Gastroesophageal sphincter (tissue), 4 donors: ENCODE measurements at places on chromosomes 4 and X. TPM values are rescaled to one million over a fixed set of nuclear protein-coding genes. Genes with fewer than 3 reads are reported as not detected.

HSFX1 gene
- 1.5 TPM for total RNA-seq

GRCh38 chrX:7815166-7815805, 27.7 kb upstream of the VCX start:
- no peaks in the 10 kb centered on the region for H3K36me3 ChIP-seq
- H3K4me1 ChIP-seq, result no peaks in the 10 kb centered on the region
- no peaks in the 10 kb centered on the region for H3K27me3 ChIP-seq
- ATAC-seq, result no peak

DNA sequence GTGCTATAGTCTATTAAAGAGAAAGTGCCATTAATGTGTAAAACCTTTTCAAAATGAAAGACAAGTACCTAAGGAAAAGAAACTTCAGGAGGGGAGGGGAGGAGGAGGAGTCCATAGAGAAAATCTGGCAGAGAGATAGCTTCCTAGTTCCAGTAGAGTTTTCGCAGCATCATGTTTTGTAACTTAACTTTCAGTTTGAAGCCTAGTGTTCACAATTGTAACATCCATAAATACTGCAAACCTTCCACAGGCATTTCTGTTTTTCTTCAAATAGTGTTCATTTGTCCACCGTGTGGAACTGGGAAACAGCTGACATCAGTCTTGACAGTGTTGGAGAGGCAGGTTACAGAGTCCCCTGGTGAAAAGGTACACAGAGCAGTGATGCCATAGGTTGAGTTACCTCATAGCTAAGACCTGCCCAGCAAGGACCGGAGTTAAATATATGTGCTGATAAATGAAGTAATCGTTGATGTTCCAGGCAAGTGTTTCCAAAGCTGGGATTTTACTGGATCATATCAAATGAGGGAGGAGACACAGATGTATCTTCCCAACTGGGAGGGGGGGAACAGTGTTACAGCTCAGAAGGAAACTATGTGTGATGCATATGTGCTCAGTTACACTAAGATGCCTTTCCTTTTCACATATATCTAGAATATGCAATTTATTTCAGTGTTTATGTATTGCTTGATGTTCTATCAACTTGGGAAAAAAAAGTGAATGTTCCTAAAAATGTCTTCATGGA, 369.5 kb upstream of the FAM241A start:
- ATAC-seq, result no peak
- H3K4me3 ChIP-seq, result no peak overlapping the region
- H3K4me1 ChIP-seq, result no peaks in the 10 kb centered on the region
- H3K36me3 ChIP-seq, result no peaks in the 10 kb centered on the region
- no peaks in the 10 kb centered on the region for H3K27me3 ChIP-seq

DNA sequence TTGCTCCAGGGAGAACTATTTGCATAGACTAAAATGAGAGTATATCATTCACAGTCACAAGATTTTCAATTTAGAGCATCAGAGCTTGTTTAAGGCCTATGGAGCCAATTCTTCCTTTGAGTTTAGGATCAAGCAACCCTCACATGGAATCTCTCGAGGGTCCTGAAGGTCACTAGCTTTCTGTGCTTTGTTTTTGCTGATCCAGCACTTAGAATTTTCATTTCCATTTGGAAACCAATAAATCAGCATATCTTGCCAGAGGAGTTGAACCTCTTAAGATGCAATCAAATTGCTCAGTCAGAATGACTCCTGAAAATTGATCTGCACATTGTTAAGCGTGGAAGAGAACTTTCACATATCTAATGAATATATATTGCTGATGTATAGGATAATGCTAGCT, 1039.6 kb downstream of the PDHA2 start:
- H3K27me3 ChIP-seq, result no peaks in the 10 kb centered on the region
- ATAC-seq, result no peak
- H3K4me1 ChIP-seq, result no peaks in the 10 kb centered on the region
- H3K36me3 ChIP-seq, result no peaks in the 10 kb centered on the region
- no peak overlapping the region for H3K27ac ChIP-seq

DNA sequence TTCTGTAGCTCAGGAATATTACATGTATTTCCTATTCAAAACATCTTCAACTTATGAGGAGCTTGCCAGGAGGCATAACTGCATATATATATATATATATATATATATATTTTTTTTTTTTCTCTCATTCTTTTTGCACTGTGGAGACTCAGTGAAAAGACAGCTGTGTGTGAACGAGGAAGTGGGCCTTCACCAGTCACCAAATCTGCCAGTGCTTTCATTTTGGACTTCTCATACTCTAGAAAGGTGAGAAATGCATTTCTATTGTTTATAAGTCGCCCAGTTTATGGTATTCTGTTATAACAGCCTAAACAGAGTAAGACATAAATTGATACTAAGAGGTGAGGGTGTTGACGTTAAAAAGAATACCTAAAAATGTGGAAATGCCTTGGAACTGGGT, 710.6 kb downstream of the TRAM1L1 start:
- H3K36me3 ChIP-seq, result no peaks in the 10 kb centered on the region
- H3K27ac ChIP-seq, result no peak overlapping the region
- H3K4me3 ChIP-seq, result no peak overlapping the region
- no peak for ATAC-seq
- no peaks in the 10 kb centered on the region for H3K4me1 ChIP-seq

DNA sequence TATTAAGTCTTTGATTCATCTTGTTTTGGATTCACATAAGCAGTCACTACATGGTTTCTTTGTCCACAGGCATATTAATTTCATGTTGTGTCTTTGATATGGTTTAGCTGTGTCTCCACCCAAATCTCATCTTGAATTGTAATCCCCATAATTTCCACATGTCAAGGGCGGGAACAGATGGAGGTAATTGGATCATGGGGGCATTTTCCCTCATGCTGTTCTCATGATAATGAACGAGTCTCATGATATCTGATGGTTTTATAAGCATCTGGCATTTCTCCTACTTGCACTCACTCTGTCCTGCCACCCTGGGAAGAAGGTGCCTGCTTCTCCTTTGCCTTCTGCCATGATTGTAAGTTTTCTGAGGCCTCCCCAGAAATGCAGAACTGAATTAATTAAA, 1811.2 kb upstream of the PCDH10 start:
- ATAC-seq, result no peak
- no peak overlapping the region for H3K4me3 ChIP-seq
- no peaks in the 10 kb centered on the region for H3K27me3 ChIP-seq

DNA sequence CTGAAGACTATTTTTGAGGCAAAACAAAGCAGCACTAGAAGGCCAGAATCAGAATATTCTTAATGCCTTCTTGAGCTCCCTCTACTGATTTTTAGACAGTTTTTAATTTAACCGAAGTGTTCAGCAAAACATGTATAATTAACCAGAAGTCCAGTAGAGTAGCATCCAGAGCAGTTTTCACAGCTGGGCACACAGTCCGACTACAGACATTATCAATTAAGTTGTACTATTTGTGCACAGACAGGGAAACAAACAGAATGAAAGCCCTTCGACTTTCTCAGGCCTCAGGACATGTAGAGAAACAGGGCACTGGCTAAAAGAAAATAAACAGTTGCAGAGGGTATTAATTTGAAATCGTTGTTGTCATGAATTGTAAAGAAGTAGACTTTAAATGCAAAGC, 11.9 kb downstream of the FSTL5 start:
- no peaks in the 10 kb centered on the region for H3K36me3 ChIP-seq
- H3K4me1 ChIP-seq, result no peaks in the 10 kb centered on the region
- no peak for ATAC-seq
- no peaks in the 10 kb centered on the region for H3K27me3 ChIP-seq

DNA sequence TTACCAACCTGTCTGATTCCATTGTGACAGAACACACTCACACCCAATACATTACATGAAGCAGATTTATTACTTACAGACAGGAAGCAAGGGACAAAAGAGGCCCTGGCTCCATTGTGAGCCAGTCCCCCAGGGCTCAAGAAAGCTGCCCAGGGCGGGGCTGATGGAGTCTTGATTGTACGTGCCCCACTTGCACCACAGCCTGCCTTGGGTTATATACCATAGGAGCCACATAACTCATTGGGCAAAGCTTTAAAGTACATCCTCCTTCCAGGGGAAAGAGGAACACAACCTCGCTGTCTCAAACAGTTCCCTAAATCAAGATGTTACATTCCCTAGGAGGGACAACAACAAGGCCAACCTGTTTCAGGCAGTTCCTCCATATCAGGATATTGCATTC, 3.4 kb upstream of the ZRSR2 start:
- H3K27me3 ChIP-seq, result no peaks in the 10 kb centered on the region
- ATAC-seq, result no peak
- peaks cover 5% of the 10 kb centered on the region for H3K4me1 ChIP-seq
- H3K4me3 ChIP-seq, result no peak overlapping the region
- H3K36me3 ChIP-seq, result peaks cover 22% of the 10 kb centered on the region
- no peak overlapping the region for H3K27ac ChIP-seq

NAP1L2 gene
- total RNA-seq, result 9.2 TPM

GRCh38 chr4:7341491-7342222, 93.1 kb downstream of the PSAPL1 start:
- no peaks in the 10 kb centered on the region for H3K36me3 ChIP-seq
- ATAC-seq, result no peak
- H3K27me3 ChIP-seq, result no peaks in the 10 kb centered on the region
- no peaks in the 10 kb centered on the region for H3K4me1 ChIP-seq
- H3K4me3 ChIP-seq, result no peak overlapping the region
- H3K27ac ChIP-seq, result no peak overlapping the region

- peak; percentile 25 for ATAC-seq
- H3K27ac ChIP-seq, result peak overlapping the region; percentile 89
- peaks cover 13% of the 10 kb centered on the region for H3K4me1 ChIP-seq
These were observed 14.0 kb downstream of the ARHGEF6 start for GRCh38 chrX:136766785-136767103.

- no peaks in the 10 kb centered on the region for H3K4me1 ChIP-seq
- H3K36me3 ChIP-seq, result no peaks in the 10 kb centered on the region
- no peaks in the 10 kb centered on the region for H3K27me3 ChIP-seq
- H3K4me3 ChIP-seq, result no peak overlapping the region
- H3K27ac ChIP-seq, result no peak overlapping the region
- no peak for ATAC-seq
These were observed 58.5 kb upstream of the CPEB2 start for GRCh38 chr4:14943749-14944148.

DNA sequence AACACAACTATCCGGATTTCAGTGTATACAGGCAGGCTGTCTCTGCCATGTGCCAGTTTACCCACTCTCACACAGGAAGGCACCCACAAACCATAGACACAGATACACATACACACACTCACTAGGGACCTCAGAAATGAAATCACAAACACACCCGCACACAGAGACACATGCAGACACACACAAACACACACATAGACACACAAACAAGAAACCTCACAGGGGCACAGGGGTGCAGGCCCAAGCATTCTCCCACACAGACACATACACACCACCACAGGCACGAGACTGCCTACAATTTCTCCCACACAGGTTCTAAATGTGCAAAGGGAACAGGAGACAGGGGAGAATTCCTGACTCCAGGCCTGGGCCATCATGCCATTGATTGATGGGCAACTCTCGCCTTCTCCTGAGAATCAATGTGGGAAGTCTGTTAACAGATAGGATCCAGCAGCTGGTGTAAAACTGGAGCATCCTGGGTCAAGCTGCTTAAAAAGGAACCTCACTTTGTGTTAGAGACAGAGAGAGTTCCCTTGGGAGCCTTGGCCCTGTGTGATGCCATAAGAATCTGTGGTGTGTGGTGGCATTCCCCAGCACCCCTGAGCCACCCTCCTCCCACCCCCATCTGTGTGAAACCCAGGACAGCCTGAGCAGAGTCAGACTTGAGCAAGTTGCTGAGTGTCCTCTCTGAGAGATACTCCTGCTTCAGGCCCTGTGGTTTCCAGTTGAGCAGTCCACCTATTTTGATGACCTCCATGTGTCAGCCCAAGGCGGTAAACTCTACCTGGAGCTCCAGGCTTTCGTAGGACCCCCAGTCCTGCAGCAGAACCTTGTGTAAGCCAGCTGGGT, 33.9 kb downstream of the NBDY start:
- no peak overlapping the region for H3K27ac ChIP-seq
- no peak overlapping the region for H3K4me3 ChIP-seq
- H3K27me3 ChIP-seq, result no peaks in the 10 kb centered on the region
- peaks cover 5% of the 10 kb centered on the region for H3K36me3 ChIP-seq
- ATAC-seq, result no peak

DNA sequence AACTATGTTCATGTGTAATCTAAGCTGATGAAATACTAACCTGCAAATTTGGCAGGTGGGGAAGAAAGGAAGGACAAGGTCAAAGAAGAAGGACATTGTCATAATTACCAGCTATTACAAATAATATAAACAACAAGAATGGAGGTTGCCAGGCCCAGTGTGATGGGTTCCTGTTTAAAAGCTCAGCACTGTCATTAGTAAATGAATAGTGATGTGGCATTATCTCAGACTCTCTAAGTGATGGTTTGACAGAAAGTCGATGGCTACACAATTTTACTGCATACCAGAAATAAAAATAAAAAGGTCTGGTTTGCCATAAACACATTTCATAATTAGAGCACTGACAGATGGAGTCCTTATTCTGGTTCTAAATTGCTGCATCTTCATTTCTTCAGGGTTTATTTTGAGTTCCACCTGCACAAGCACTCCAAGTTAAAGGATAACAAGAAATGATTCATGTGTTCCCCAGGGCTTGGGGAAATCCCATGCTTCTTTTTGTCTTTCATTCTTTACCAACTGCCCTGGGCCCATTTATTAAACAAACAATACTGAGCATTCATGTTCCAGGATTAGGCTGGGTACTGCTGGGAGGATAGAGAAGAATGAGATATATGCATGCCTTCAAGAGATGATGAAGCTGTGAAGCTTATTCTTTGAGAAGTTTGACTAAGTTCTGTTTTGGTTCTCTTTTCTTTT, 367.8 kb upstream of the RASGEF1B start:
- no peaks in the 10 kb centered on the region for H3K36me3 ChIP-seq
- ATAC-seq, result no peak
- H3K27me3 ChIP-seq, result no peaks in the 10 kb centered on the region
- no peak overlapping the region for H3K27ac ChIP-seq
- no peak overlapping the region for H3K4me3 ChIP-seq

REPS2 gene
- 26.7 TPM for total RNA-seq

- H3K4me1 ChIP-seq, result no peaks in the 10 kb centered on the region
- no peak for ATAC-seq
These were observed 12.9 kb downstream of the DDX53 start for GRCh38 chrX:23012636-23013035.

SCML1 gene
- 12.4 TPM for total RNA-seq

- peaks cover 2% of the 10 kb centered on the region for H3K36me3 ChIP-seq
- H3K27me3 ChIP-seq, result no peaks in the 10 kb centered on the region
- no peak overlapping the region for H3K4me3 ChIP-seq
- no peak for ATAC-seq
- no peaks in the 10 kb centered on the region for H3K4me1 ChIP-seq
These were observed 10.3 kb downstream of the LAP3 start for GRCh38 chr4:17587094-17587822.

DNA sequence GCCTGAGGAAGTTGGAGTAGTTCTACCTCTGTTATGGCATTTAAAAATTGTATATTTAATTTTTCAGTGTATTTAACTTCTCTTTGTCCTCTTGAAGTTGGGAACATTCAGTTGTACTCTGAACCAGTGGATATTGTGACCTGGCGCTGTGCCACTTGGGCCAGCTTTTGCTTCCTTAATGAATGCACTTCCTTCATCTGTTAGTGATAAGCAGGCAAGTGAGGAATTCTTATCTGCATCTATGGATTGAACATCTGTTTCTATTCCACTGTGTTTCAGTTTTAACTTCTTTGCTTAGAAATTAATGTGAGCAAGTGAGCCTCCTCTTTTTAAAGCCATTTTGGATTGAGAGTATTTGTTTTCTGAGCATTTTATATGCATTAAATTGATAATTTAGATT, 128.3 kb downstream of the UCHL1 start:
- H3K27ac ChIP-seq, result no peak overlapping the region
- H3K36me3 ChIP-seq, result no peaks in the 10 kb centered on the region
- peak; percentile 41 for ATAC-seq

RASL11B gene
- 2.2 TPM for total RNA-seq
